ENCODE measurements at places on chromosomes 2 and 18.

- no peak for DNase-seq
Observed at GRCh38 chr2:109690822-109691541, 76.8 kb downstream of the SOWAHC start.

DNA sequence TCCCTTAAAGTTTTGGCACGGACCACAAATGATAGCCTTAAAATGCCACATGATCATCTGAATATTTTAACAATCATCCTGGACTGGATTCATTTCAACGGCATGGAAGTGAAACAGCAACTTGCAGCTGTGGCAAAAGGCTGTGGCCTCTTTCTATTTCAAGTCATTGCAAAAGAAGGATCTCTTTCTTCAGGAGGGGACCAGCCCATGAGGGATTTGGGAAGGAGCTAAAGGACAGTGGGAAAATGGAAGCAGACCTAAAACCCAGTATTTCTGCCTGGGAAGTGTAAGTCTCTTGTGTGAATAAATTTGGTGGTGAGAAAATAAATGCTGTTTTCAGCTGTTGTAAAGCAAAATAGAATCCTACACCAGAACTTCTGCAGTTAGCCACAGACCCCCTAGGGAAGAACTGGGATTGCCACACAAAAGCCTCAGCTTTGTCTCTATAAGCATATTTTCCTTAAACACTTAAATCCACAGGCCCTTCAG lies 107.3 kb upstream of the ZFP36L2 start:
- no peak for DNase-seq

DNA sequence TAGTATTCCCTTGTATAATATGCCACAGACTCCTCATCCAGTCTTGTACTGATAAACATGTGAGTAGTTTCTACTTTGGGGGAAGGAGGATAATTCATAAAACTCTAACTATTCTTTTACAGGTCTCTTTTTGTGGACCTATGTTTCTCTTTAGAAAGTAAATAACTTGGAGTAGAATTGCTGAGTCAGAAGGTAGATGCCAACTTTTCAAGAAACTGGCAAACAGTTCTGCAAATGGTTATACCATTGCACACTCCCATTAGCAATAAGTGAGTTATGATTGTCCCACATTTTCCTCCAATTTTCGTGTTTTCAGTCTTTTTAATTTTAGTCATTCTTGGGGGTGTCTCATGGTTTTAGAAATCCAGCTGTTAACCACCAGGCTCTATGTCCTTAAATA lies 477.2 kb upstream of the LRRTM4 start:
- DNase-seq, result no peak

DNA sequence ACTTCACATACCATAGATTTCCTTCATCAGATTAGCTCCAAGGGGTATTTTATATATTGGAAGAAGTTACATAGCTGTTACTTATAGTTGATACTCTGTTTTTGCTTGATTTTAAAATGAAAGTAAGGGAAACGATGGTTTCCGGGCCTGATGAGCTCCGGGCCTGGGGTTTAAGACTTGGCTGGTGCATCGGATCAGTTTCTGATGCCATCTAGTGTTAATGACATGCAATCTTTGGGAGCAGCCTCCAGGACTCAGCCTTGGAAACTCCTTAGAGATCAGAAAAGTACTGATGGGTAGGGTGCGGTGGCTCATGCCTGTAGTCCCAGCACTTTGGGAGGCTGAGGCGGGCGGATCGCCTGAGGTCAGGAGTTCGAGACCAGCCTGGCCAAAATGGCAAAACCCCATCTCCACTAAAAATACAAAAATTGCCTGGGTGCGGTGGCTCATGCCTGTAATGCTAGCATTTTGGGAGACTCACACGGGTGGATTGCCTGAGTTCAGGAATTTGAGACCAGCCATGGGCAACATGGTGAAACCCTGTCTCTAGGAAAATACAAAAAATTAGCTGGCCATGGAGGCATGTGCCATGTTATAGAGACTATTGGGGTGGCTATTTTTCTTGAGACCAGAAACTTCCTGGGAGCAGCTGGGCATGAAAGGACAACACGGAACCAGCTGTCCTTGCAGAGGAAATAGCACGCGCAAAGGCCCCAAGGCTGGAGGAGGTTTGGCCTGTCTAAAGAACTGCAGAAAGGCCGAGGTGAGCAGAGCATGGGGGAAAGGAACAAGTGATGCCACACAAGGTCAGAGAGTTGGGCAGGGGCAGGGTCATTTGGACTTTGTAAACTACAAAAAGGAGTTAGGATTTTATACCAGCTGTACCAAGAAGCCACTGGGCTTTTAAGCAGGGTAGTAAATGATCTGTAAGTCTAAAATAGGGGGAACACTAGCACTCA lies 46.9 kb upstream of the CNOT11 start:
- DNase-seq, result peak; percentile 68

- DNase-seq, result no peak
Observed at GRCh38 chr2:45140675-45141074, 131.4 kb upstream of the SIX2 start.

DNA sequence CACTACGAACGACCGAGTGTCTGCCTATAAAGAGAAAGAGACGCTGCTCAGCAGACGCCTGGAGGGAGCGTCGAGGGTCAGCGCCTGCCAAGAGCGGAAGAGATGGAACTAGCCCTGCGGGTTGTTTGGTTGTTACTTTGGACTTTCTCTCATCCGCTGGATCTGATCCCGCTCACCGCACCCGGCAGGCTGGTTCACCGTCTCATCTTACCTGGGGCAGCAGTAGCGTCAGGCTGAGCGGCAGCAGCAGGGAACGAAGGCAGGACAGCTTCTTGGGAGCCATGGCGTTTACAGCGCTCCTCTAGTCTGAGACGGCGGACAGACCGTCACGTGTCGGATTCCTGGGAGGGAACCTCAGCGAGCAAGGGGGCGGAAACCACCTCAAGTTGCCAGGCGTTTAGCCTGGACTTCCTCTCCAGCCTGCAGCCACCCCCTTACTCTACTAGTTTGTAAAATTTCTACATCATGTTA lies 1.9 kb downstream of the GLB1L start:
- DNase-seq, result no peak

GRCh38 chr2:201406077-201406662 lies 45.1 kb downstream of the TRAK2 start:
- DNase-seq, result peak; percentile 81

DNA sequence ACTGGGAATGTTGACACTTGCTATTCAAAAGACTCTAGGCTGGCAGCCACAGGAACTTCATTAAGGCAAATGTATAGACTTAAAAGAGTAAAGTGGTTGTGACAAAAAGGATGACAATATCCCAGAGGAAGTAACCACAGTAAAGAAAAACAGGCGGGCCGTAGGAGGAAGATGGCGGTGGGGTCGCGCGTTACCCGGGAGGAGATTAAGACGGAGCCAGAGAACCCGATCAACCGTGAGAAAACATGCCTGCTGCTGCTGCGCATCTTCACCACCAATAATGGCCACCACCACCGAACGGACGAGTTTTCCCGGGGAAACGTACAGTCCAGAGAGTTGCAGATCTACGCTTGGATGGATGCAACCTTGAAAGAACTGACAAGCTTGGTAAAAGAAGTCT lies 14.0 kb upstream of the NEUROD1 start:
- DNase-seq, result no peak

DNA sequence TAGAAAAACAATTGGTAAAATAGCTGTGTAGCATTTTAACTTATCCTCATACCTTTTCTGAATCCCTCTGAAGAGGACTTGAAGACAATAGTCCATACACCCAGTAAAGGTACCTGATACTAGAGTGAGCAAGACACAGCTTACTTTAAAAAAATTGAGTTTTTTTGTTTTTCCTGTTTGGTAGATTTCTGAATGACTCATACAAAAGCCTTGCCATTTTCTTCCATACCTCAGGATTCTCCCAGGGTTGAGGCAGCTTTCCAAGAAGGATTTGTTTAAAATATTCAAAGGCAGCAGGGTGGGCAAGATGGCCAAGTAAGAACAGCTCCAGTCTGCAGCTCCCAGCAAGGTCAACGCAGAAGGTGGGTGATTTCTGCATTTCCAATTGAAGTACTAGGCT lies 551.0 kb upstream of the LRATD1 start:
- DNase-seq, result no peak

- no peak for DNase-seq
Observed at GRCh38 chr2:43417300-43417699, 178.5 kb downstream of the THADA start.

- DNase-seq, result no peak
Observed at GRCh38 chr18:36744261-36744876, 84.4 kb downstream of the TPGS2 start.

- DNase-seq, result peak; percentile 12
Observed at GRCh38 chr2:58428096-58429013, 187.2 kb upstream of the FANCL start.

DNA sequence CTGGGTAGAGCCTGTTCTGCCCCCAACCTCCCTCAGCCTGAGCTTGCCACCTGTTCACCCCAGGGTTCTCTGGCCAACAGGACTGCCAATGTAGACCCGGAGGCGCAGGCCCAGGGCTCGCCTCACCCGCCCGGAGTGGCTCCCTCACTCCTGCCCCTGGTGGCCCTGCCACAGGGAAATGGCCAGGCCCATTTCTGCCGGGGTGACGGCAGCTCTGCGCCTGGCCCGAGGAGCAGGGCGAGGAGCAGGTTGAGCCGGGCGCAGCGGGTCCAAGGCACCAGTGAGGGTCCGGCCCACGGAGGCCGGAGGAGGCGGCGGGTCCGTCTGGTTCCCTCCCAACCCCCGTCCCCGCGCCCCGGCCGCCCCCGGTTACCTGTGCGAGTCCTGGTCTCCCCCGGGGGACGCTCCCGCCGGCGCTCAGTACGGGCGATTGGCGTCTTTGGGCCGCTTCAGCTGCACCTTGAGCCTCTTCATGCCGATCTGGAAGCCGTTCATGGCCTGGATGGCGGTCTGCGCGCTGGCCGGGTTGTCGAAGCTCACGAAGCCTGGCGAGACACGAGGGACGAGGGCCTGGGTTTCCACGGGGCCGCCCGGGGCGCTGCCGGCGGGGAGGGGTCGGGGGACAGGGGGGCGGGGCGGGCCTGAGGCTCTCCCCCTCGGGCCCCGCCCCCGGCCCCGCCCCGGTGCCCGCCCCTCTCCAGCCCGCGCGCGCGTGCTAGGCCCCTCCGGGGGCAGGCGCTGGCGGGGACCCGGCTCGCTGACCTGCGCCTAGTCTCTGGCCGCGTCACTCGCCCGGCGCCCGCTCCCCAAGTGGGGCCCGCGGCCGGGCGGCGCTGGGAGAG lies 312.0 kb downstream of the CELF4 start:
- DNase-seq, result no peak

GRCh38 chr2:229562472-229563127 lies 151.8 kb downstream of the DNER start:
- no peak for DNase-seq

DNA sequence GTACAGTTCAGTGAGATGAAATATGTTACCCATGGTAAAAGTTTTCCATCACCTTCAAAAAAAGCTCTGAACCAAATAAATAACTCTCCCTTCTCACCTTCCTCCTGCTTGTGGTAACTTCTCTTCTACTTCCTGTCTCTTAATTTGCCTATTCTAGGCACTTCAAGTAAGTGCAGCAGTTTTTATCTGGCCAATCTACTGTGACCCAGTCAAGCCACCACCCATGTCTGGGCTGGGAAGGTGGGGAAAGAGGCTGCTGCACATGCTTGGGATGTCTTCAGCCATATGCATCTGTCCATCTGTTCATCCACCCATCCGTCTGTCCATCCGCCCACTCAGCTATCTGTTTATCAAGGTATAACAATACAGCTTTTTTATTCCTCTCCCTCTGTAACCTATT lies 31.6 kb downstream of the ZNF532 start:
- no peak for DNase-seq

DNA sequence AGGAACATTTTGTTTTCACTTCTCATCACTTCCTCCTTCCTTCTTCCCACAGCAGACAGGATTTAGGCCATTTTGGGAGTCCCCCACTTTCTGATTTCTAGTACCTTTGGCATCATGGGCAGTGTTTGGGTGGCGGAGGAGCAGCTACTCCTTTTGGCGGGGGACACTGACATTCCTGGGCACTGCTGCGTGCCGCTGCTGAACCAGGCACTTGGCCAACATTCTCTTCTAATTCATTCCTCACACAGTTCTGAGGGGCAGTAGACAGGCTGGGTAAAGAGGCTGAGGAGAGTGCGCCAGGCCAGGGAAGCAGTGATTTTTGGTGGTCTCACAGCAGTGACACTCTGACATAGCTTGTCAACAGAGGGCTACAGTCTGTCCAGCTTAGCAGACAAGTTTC lies 270.2 kb downstream of the LOXHD1 start:
- no peak for DNase-seq

GRCh38 chr2:222609381-222609780 lies 46.5 kb downstream of the FARSB start:
- DNase-seq, result no peak

DNA sequence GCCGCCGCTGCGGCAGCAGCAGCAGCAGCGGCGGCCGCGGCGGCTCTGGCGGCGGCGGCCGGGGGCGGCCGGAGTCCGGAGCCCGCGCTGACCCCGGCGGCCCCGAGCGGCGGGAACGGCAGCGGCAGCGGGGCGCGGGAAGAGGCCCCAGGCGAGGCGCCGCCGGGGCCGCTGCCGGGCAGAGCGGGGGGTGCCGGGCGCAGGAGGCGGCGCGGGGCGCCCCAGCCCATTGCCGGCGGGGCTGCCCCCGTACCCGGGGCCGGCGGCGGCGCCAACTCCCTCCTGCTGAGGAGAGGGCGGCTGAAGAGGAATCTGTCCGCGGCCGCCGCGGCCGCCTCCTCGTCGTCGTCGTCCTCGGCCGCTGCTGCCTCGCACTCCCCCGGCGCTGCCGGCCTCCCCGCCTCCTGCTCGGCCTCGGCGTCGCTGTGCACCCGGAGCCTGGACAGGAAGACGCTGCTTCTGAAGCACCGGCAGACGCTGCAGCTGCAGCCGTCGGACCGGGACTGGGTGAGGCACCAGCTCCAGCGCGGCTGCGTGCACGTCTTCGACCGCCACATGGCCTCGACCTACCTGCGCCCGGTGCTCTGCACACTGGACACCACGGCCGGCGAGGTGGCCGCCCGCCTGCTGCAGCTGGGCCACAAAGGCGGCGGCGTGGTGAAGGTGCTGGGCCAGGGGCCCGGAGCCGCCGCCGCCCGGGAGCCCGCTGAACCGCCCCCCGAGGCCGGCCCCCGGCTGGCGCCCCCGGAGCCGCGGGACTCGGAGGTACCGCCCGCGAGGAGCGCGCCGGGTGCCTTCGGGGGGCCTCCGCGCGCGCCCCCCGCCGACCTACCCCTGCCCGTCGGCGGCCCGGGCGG lies 646 bp downstream of the PHLPP1 start:
- DNase-seq, result peak; percentile 52

GRCh38 chr2:64287202-64287740 lies 143.1 kb upstream of the PELI1 start:
- no peak for DNase-seq

DNA sequence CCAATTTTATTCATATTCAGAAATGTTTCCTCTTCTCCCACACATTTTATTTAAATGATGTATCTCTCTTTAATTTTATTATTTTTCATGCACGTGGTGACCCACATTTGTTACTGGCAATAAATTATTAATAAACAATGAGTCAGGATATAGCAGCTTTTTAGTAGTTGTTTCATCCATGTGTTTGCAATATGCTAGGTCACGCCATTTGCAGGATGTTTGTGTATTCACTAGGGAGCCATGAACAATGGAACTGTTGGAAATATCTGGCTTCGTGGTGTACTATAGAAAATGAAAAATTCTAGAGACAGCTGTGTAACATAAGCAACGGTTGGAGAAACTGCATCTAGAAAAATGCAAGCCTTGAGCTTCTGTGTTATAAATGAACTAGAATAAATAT lies 176.0 kb upstream of the COL3A1 start:
- DNase-seq, result no peak

GRCh38 chr2:9694661-9695234 lies 64.0 kb upstream of the YWHAQ start:
- DNase-seq, result no peak
